Nephron progenitor cell (in vitro differentiated cells): ENCODE measurements at places on chromosomes 6 and 20.
A peak's percentile ranks its signal among the peaks of the same experiment; 100 is the strongest.

GRCh38 chr6:150204705-150205472 is 62.0 kb downstream of the PPP1R14C start:
- DNase-seq = no peak

DNA sequence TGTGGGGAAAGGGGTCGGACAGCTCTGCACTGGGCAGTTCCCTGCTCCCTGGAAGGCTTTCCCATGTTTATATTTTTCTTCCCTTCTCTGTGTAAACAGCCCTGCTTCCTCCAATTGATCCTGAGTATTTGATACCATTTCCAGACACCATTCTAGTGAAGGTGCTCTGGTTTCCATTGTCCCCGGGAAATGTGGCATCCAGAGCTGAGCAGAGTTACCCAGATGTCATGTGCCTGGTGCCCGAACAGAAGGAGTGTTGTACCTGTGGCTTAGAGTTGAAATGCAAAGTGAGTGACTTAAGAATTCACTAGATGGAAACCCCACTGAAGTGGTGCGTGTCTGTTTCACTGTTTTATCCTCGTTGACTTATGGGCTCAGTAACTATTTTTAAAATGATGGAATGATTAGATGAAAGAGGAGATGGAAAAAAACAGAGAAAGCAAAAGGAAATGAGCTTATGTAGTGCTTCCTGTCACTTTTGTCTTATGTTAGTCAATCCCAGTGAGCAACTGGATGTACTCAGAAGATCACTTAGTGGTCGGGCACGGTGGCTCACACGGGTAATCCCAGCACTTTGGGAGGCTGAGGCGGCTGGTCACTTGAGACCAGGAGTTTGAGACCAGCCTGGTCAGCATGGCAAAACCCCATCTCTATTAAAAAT is 83.8 kb downstream of the SASH1 start:
- no peak for DNase-seq

GRCh38 chr20:40931410-40932044 is 97.1 kb upstream of the TOP1 start:
- DNase-seq = no peak

DNA sequence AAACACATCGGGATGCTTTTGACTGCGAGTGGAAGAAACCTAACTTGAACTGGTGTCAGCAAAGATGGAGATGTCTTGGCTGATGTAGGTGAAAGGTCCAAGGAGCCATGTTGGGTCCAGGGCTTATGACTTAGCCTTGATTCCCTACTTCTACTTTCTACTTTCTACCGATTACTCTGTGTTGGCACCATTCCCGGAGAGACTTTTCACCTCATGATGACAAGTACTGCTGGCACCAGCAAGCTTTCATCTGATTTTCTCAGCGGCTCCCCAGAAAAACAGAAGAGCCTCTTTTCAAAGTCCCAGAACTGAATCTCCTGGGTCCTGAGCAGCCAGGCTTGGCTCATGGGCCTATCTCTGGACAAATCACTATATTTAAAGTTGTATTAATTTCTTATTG is 4.9 kb upstream of the EDN3 start:
- DNase-seq = no peak

- DNase-seq = no peak
These were observed 1.7 kb downstream of the PRR18 start for GRCh38 chr6:166306378-166307081.

DNA sequence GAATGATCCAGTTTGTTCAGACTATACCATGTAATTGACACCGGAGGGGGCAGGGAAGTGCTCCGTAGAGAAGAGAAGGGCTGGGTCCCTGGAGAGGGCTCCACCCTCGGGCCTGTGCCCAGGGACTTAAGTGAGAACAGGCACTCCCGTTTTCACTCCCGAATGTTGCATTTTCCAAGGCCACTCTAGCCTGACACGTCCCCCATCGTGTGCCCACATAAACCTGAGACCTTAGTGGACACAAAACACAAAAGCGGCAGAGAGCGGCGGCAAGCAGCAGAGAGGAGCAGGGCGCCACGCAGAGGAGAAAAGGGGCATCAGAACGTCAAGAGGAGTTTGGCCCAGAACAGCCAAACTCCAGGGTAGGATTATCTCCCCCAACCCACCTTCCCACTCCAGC is 1405.1 kb downstream of the GRIK2 start:
- peak; percentile 35 for DNase-seq

- no peak for DNase-seq
These were observed 149.5 kb upstream of the RPS6KA2 start for GRCh38 chr6:166776571-166776970.

- DNase-seq = no peak
These were observed 156.4 kb upstream of the DTNBP1 start for GRCh38 chr6:15819226-15819625.

- peak; percentile 34 for DNase-seq
These were observed 710 bp upstream of the ZNF343 start for GRCh38 chr20:2509468-2509781.

DNA sequence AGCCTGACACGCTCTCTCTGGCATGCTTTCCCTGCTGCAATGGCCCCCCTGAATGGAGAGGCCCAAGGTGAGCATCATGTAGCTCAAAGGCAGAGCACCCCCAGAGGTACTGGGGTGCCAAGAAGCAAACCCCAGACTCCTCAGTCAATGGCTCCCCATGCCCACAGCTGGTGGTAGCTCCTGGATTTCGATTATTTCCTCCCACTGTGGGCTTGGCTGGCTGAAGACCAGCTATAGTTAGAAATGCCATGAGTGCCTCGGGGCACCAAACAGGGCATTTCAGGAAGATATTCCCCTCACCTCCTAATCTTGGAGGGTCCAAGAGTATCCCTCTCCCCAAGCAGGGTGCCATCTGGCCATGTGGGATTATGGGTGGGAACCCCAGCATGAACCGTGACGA is 16.8 kb downstream of the MAP1LC3A start:
- DNase-seq = no peak

GRCh38 chr6:56949925-56950495 is 4.9 kb upstream of the BEND6 start:
- no peak for DNase-seq

- DNase-seq = no peak
These were observed 236.4 kb upstream of the RIMS1 start for GRCh38 chr6:71649915-71650314.

- no peak for DNase-seq
These were observed 41.8 kb upstream of the FUT9 start for GRCh38 chr6:95973976-95974375.

DNA sequence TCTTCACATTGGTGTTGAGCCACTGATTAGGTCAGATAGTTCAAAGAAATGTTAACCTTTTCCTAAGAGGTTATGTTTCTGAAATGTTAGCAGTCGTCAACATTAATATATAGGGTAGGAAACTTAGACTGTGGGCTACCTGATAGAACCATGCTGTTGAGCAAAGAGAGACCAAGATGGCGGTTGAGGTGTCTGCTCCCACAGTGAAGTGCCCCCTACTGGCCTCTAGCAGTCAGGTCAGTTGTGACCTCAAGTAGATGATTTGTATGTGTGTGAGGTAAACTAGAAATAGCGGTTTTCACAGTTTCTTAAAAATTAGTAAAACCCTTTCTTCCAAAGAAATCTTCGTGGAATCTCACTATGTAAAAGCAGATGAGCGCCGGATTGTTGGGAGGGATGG is 40.3 kb downstream of the MTHFD1L start:
- DNase-seq = no peak

DNA sequence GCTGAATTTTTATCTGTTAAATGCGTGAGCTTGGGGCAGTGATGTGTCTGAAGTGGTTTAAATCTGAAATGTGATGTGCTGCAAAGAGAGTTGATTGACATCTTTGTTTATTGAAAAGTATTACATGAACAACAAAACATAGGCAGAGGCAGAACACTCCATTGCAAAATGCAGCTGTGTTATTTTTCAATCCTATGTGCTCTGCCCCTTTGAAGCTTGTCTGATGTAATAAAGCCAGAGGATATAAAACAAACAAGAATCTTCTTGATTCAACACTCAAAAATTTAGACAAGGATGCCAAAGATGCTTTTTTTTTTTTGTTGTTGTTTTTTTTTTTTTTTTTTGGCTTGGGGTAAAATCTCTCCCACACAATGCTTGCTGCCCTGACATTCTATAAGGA is 482.4 kb upstream of the MMS22L start:
- no peak for DNase-seq

DNA sequence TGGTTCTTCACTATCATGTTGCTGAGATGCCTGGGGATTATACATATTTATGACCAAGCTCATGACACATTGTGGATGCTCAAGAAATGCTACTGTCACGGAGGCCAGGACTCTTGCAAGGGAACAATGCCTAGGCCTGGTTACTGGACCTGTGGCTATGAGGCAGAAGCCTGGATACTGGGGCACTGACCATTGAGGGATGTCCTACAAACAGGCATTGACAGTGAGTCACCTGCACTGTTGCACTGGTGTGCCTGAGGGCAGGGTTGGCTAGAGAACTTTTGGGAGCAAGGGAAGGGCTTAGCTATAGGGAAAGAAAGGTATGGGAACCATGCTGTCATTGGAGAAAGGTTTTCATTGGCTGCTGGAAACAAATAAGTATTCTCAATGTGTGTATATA is 313.1 kb upstream of the SUPT3H start:
- no peak for DNase-seq

GRCh38 chr6:53070806-53071205 is 5.6 kb downstream of the FBXO9 start:
- no peak for DNase-seq

- DNase-seq = no peak
These were observed 74.4 kb downstream of the ITCH start for GRCh38 chr20:34437330-34437986.

DNA sequence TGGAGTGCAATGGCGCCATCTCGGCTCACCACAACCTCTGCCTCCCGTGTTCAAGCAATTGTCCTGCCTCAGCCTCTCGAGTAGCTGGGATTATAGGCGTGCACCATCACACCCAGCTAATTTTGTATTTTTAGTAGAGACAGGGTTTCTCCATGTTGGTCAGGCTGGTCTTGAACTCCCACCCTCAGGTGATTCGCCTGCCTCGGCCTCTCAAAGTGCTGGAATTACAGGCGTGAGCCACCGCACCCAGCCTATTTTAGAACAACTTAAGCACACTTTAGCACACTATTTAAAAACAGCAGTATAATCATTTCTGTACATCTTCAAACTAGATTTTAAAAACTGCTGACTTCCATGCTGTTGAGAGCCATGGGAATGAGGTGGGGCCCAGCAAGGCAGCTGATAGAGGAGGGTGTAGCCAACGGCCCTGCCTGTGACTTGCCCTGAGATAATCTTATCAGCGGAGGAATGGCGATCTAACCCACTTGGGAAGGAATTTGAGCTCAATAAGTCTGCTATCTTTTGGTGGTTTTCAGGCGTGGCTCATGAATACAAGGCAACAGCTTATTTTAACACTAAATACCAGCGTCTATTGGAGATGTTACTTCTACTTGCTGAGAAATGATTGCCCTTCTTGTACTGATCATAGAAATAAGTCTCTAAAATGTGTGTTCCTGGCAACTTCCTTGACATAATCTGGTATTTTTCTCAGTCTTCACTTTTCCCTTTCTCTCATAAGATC is 12.1 kb downstream of the ZDHHC14 start:
- no peak for DNase-seq

- peak; percentile 72 for DNase-seq
These were observed 646 bp upstream of the CPNE5 start for GRCh38 chr6:36839749-36840431.

- no peak for DNase-seq
These were observed 712.8 kb upstream of the HS3ST5 start for GRCh38 chr6:115055579-115055978.

DNA sequence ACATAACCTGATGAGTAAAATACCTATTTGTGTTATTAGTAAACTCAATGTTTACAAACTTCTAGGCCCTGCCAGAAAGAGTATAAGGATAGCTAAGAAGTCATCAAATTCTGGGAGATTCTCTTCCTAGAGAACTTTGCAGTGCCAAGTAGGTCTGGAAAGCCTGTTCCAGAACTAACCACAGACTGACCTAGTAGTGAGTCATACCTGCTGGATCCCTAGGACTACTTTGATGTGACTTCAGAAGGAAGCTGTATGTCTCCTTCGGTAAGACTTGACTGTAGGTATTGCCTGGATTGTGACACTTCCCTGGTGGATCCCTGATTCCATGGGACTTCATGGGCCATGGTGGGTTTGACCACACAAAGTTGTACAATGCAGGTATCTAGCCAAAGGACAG is 131.7 kb downstream of the DNAH8 start:
- no peak for DNase-seq

GRCh38 chr6:143060806-143061596 is at the start of gene AIG1:
Gene AIG1, plus strand, starts transcription at chr6:143060889. Its CDS starts 37 bp downstream, at chr6:143060926.
- no peak for DNase-seq

DNA sequence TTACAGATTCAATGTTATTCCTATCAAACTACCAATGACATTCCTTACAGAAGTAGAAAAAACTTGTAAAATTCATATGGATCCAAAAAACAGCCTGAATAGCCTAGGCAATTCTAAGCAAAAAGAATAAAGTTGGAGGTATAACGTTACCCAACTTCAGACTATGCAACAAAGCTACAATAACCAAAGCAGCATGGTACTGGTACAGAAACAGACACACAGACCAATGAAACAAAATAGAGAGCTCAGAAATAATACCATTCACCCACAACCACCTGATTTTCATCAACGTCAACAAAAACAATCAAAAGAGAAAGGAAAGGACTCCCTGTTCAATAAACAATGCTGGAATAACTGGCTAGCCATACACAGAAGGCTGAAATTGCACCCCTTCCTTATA is 17.2 kb upstream of the PLN start:
- DNase-seq = no peak

DNA sequence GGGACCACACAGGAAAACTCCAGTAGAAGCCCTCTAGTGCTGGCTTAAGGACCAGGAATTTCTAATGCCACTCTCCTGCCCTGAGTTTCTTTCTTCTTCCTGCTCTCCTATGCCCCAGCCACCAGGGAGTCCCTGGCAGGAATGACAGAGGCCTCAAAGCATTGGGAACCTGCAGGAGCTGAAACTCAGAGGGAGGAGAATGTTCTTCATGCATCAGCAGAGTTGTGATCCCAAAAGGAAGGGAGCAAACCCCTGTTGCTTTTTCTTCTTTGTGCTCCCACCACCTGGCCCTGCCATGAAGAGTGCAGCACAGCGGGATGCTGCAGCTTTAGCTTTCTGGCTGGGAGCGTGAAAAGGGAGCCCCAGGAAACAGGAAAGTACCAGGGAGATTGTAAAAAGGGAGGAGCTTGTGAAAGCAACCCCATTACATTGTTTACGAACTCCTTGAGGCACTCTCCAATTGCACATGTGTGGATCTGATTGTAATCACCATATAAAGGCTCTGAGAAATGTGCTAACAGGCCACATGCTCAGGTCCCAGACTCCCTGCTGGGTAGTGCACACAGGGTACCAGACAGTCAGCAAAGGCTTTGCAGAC is 34.7 kb upstream of the FKBP1A start:
- no peak for DNase-seq

- no peak for DNase-seq
These were observed 59.9 kb downstream of the NUDT3 start for GRCh38 chr6:34332251-34333198.

DNA sequence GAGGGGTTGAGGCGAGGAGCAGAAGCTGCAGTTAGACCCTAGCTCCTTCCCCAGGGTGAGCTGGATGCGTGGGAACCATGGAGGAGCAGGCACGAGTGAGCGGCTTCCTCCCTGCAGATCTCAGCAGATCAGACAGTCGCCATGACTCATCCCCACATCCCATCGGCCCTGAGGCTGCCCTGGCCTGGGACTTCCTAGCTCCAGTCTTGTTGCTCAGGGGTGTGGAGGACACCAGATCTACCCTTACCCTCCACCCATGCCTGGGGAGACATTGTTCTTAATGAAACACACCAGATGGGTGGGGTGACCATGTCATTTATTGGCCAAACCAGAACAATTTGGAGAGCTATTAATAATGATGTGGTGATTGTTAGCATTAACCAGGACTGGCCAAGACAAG is 36.3 kb upstream of the TGM2 start:
- no peak for DNase-seq
